ENCODE measurements at places on chromosomes 5 and 9.

DNA sequence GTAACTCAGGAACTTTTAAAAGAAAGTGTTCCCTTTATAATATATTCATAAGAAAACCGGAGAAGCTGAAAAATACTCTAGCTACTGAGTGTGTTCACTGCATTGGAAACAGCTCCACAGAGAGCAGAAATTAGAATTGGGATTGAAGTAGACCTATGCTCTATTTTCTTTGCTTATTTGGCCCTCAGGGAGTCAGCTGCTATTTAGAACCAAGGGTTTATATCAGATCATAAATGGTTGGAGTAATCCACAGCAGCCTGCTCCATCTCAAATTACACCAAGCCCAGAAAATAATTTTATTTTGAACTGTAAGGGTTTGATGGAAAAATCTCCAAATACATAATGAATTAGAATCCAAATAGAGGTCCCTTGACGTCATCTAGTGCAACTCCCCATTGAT, 202.6 kb downstream of the ADAMTSL1 start:
- DNase-seq = no peak

DNA sequence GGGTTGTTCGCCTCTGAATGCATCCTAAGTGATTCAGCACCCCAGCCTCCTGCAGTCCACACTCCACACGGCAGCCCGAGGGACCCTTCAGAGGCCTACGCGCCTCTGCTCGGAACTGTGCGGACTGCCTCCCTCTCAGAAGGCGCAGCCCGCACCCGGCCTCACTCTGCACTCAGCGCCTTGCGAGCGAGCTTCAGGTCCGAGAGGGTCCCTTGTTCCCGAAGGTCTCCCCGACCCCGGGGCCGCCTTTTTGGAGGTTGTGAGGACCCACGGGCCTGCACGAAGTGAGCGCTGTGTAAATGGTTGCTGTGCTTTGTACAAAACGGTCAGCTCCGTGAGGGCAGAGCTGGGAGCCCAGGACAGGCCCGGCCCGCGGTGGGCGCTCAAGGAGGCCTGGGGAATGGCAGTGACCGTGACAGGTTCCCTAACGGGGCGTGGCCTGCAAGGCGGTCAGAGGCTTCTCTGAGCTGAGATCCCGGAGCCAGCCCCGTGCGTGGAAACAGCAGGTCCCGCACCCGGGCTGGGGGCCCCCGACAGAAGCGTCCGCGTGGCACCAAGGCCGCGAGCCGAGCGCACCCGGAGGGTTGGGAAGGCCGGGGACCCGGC, 698 bp upstream of the CACNA1B start:
- DNase-seq = no peak

- no peak for DNase-seq
Measured at GRCh38 chr5:169637085-169637548, at the start of gene DOCK2. DOCK2 (plus strand) TSS chr5:169637275; CDS start chr5:169637327, 52 bp downstream.

DNA sequence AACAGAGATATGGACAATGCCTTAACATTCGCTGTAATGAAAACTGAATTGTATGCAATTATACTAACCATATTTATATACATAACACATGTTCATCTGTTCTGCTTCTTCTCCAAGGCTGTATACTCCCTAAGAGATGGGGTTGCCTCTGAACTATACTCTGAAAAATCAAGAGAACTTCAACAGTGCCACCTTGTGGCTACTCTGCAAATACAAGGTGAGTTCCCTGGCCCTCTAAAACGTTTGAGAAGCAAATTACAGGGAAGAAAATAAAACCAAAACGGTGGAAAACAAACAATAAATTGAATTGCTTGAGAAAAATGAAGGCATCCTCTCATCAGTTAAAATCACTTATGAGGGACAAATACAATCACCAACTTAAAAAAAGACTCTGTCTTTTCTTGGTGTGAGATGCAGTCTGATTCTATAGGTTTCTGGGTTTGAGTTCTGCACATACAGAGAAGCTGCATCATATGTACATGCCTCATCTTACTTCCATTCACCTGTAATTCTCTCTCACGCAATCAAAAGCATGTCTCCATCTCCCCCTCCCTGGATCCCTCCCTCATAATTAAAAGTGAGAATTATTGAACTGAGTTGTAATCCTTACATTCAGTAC, 98.6 kb downstream of the FBXW11 start:
- DNase-seq = peak; percentile 66

GRCh38 chr5:6634306-6634705, 1.1 kb downstream of the SRD5A1 start:
- DNase-seq = peak; percentile 37

- DNase-seq = peak; percentile 91
Measured at GRCh38 chr9:137236238-137236935, 4.7 kb upstream of the TUBB4B start.

DNA sequence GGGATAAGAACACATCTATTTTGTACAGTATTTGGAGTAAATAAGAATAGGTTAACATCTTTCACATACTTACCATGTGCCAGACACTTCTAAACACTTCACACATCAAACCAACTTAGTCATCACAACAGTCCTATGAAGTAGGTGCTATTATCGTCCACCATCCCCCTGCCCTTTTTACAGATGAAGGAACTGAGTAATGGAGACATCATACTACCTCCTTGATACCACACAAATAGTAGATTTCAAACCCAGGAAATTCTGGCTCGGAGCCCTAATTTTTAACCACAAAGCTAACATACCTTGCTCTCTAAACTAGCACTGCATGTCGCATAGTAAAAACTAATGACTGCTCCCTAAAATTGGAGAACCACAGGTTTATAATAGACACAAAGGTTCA, 4.2 kb upstream of the ZNF366 start:
- no peak for DNase-seq

DNA sequence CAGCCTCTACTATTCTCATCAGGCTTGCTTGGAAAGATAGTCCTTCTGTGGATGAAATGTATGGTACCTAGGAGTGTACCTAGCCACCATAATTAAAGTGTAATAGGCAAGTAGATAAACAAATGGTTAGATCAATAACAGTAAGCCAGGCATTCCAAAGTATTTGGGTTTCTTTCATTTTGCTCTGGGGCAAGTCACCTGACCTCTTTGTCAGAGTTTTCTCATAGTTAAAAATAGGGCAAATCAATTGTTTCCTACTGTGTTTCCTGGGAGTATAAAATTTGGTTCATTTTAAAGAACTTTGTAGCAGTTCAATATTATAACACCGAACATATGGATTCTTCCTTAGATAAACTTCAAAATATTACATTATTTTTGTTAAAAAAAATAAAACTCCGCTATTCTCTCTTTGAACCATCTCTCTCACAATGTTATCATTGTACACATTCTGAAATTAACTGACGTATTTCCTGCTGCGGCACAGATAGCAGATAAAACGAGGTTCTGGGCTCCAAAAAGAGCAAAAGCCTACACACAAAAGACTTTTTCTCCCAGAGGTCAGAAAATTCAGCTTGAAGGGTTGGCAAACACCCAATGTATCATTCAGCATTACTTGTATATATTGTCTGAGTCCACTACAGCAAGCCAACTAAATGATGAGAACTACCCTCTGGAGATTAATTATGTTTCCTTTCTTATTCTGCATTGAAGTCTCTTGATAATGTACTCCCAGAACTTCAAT, 267.9 kb downstream of the COX7C start:
- no peak for DNase-seq

DNA sequence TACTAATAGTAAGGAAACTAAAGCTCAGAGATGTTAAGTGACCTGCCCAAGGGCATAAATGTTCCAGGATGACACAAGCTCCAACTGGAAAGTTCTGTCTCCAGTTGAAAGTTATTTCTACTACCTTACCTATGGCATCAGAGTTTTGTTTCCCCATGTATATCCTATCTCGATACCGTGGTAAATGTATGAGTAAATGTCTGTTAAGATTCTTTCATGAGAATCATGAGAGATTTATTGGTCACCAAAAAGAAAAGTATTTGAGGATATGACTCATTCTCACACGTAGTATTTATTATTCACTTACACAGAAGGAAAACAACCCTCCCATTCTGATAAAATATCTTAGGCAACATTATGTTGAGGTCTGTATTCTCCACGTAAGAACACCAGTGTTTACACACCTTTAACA, 11.1 kb upstream of the SHOC1 start:
- DNase-seq = peak; percentile 32

- no peak for DNase-seq
Measured at GRCh38 chr9:121830441-121831140, 179.2 kb downstream of the DAB2IP start.

GRCh38 chr5:138632900-138633489, 57.8 kb upstream of the HSPA9 start:
- DNase-seq = peak; percentile 51

All from AG08395 (cell line).